ENCODE measurements at places on chromosomes 2 and 18.
A peak's percentile ranks its signal among the peaks of the same experiment; 100 is the strongest.

- DNase-seq: no peak
These were observed 135.8 kb upstream of the HAAO start for GRCh38 chr2:42928161-42928691.

DNA sequence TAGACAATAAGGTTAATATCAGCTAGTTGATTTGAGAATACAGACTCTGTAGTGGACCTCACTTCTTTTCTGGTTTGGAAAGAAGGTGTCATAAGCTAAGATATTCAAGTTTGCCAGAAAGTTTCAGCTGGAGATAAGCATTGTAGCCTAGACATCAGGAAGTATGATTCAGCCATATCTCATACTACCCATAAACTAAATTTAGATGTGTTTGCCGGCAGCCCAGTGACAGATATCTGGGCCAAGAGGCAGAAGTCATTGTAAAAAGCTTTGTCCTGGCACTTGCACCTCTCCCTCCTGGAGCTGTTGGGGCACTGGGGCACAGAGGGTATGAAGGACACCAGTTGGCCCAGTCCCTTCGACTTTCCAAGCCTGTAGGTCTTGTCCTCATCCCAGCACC is 128.0 kb downstream of the EPHA4 start:
- peak; percentile 13 for DNase-seq

DNA sequence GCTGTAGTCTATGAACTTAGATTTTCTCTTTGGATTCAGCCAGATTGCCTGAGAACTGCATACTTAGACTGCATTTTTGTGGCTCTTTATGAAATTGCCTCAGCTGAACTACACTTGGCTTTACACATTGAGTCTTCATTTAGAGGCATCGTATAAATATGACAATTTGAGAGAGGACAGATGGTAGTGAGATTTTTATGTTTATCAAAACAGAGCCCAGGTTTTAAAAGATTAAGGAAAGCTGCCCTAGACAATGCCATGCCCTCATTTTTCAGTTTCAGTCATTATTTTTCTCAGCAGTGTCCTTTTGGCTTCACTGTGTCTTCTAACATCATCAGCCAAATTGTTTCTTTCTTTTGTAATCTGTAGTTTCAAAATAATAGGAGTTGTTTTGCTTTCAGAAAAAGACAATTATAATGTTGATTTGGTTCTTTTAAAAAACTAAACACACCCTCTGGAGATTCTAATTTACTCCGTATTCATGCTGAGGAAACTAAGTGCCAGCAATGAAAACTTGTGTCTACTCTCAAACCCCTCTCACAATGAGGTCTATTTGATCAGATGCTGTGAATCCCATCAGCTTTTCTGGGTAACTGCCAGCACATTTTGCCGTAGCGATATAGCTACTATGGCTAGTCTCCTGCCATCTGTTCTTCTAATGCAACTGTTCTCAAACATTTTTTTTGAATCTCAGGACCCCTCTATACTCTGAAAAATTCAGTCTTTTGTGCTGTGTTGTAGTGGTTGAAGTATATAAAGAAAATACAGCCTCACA is 46.2 kb downstream of the TWSG1 start:
- DNase-seq: no peak

- no peak for DNase-seq
These were observed 234.2 kb downstream of the TPGS2 start for GRCh38 chr18:36594621-36595020.

GRCh38 chr2:191478799-191479679 is 198.9 kb upstream of the NABP1 start:
- DNase-seq: no peak

DNA sequence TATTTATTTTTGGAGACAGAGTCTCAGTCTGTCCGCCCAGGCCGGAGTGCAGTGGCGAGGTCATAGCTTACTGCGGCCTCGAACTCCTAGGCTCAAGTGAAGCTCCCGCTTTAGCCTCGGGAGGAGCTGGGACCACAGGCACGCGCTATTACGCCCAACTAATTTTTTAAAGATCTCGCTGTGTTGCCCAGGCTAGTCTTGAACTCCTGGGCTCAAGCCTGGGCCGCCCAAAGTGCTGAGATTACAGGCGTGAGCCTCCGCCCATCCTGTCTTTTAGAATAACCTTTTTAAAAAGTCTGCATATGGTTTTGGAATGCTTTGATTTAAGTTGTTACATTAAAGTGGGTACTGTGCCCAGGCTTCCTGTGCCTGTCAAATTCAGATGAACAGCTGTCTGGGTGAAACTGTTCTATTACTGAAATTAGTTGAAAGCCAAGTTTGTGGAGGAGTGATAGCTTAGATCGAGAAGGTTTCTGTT is 944 bp downstream of the RAB3GAP1 start:
- peak; percentile 11 for DNase-seq

- DNase-seq: no peak
These were observed 454.4 kb upstream of the MEIS1 start for GRCh38 chr2:65980531-65980930.

GRCh38 chr18:58394602-58395425 is 234.1 kb downstream of the ALPK2 start:
- DNase-seq: no peak

GRCh38 chr2:53475321-53475720 is 292.3 kb upstream of the CHAC2 start:
- DNase-seq: no peak

DNA sequence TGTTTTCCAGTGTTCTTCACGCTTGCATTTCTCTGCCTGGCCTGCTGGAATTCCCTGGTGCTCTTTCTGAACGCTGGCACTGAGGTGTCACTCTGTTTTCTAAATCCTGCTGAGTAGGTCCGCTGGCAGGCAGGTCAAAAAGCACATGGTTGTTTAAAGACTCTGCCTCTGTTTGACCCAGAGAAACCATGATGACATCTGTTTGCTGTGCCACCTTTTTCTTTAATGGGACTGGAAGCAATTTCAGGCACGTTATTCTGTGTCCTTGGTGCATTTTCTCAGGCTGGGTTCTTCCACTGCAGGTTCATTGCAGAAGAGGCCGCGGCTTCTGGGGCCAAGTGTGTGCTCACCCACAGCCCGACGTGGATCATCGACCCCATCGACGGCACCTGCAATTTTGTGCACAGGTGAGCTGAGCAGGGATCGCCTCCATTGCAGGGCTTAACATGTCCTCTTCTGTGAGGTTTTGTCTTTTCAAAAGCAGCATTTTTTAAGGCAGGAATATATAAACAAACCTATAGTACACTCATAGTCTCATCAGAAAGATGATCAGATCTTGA is 28.4 kb downstream of the IMPA2 start:
- no peak for DNase-seq

- no peak for DNase-seq
These were observed 106.7 kb downstream of the CTIF start for GRCh38 chr18:48645427-48646002.

- DNase-seq: no peak
These were observed 1130.2 kb downstream of the DSC3 start for GRCh38 chr18:29912351-29912750.

DNA sequence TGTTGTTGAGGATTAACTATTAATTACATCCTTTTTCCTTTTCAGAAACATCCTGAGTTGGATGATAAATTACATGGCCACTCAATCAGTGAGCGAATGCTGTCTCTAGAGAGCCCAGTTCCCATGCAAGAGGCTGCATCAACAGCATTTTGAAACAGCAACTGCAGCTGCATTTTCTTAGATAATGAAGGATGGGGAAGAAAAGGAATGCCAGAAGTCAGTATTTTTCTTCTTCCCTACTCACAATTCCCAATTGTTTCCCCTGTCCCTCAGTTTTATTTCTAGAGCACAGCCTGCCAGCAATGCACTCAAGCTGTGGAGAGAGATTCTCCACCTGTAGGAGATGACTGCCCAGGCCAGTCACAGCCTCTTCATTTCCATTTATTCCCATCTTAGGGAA is 6.9 kb downstream of the SCN7A start:
- no peak for DNase-seq

- no peak for DNase-seq
These were observed 68.8 kb downstream of the ANTXR1 start for GRCh38 chr2:69081757-69082156.

DNA sequence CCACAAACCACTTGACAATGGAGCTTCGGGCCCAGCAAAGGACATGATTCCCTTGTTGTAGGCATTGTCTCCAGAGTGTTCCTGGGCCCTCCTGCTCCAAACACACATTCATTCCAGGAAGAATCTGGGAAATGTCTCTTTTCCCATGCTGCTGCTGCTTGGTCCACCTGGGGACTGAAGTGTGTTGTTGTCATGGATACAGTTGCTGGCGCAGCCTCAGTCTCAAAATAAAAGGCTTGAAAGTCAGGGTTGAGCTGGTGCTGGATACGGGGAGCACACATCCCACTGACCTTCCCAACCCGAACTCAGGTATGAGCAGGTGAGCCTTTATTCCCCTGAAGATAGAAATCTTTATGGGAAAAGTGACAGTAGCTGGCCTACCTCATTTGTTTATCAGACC is 30.6 kb upstream of the SPP2 start:
- no peak for DNase-seq

DNA sequence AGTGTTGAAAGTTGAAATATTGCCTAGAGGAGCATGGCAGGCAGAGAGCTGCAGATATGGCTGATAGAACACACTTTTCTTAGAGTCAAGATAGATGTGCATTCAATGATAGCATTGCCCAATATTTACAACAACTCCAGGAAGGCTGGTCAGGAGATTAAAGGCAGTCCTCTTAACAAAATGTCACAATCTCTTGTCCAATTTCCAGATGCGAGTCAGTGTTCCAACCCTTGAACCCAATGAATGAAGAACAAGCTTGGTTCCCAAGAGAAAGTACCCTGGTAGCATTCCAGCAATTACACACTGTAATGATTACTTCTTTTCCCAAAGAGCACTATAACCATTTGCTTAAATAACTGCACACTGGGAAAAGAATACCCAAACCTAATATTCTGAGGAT is 839.4 kb upstream of the VRK2 start:
- no peak for DNase-seq

- DNase-seq: no peak
These were observed 247.6 kb downstream of the RDH14 start for GRCh38 chr2:18312818-18313217.

DNA sequence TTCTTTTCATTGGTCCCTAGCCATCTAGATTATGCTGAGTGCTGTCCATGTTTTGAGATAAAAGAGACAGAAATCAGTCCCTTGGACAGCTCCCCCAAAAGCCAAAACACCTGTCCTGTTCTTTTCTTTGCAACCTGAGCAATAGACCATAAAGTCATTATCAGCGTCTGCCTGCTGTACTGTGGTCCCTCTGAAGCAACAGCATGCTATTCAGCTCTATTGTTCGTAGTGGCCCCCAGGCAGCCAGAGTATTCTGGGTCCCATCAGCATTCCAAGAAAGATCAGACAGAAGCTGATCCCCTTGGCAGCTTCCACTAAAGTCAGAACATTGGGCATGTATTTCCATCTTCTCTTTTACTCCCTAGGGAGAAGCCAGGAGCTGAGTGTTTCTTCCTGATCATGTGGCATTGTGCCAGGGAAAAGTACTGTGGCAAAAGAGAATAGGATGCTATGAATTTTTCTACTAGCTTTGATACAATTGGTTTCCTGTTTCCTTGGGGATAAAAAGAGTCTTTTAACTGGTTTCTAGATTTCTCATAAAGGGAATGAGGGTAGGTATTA is 33.6 kb upstream of the ZSWIM2 start:
- no peak for DNase-seq

GRCh38 chr2:118089139-118089800 is 999 bp downstream of the INSIG2 start:
- DNase-seq: peak; percentile 74

DNA sequence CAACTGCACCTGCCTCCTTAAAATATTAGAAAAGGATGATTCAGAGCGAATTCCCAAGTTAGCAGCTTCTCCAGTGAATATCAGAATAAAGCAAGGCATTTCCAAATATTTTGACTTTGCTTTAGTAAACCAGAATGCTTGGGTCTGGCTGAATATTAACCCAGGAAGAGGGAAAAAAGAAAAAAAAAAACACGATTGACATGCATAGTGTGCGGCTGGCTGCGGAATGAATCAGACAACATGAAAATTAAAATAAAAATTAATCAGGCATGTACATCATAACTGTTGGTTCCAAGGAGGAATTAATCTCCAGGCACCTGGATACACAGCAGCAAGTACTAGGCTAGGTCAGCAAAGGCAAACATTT is 105.8 kb upstream of the NCKAP5 start:
- no peak for DNase-seq

GRCh38 chr18:55927831-55928230 is 339.8 kb upstream of the TCF4 start:
- DNase-seq: no peak

DNA sequence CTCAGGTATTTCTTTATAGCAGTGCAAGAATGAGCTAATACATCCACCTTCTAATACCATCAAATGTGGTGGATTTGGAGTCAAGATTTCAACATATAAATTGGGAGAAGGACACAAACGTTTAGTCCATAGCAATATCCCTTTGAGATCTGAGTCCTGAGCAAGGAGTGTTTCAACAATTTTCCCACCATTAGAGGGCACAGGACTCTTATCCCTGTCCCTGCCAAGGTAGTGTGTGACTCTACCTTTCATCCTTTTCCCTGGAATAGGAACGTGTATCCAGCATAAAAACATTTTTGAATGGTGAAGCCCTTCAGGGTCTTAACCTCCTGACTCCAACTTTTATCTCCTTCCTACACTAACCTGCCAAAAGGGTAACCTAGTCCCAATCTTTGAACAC is 181.3 kb upstream of the SRD5A2 start:
- no peak for DNase-seq

GRCh38 chr18:59885579-59886163 is 14.1 kb upstream of the PMAIP1 start:
- DNase-seq: peak; percentile 81

- DNase-seq: no peak
These were observed 33.1 kb downstream of the RDH14 start for GRCh38 chr2:18527326-18527725.

DNA sequence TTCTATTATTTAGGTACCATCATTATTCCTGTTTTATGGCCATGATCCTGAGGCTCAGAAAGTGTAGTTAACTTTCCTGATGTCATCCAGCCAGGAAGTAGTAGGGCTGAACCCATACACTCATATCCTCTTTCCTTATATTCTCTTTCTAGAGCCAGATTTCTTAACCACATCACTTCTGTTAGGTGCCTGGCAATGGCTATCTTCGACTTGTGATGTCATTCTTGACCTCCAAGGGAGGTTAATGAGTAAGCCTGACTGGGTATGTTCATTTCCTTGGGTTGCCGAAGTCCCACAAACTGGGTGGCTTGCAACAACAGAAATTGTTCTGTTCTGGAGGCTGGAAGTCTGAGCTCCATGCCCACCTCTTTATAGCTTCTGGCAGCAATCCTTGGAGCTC is 43.4 kb downstream of the ITGB6 start:
- DNase-seq: peak; percentile 68

- DNase-seq: peak; percentile 13
These were observed 5.4 kb downstream of the TGFBRAP1 start for GRCh38 chr2:105324101-105324500.

- no peak for DNase-seq
These were observed 25.2 kb upstream of the ACVR1 start for GRCh38 chr2:157901325-157901724.

DNA sequence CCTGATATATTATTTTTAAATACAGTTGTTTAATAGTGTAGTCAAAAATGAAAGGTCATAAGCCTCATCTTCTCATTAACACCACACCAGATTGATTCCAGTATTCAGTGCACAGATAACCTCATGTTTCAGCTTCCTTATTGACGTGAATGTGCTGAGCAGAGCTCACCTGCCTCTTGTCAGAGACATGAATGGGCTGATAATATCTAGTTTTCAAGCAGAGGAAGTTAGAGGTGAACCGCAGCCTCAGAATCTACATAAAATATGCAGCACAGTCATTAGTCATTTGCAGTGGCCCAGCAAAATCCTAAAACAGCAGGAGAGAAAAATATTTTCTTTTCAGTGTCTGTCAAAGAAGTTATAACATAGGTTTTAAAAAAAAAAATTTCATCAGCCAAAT is 216.2 kb downstream of the GBX2 start:
- DNase-seq: no peak

- peak; percentile 52 for DNase-seq
These were observed 35.8 kb upstream of the AFF3 start for GRCh38 chr2:100178085-100178788.
